ENCODE measurements at places on chromosomes 2 and 18.

DNA sequence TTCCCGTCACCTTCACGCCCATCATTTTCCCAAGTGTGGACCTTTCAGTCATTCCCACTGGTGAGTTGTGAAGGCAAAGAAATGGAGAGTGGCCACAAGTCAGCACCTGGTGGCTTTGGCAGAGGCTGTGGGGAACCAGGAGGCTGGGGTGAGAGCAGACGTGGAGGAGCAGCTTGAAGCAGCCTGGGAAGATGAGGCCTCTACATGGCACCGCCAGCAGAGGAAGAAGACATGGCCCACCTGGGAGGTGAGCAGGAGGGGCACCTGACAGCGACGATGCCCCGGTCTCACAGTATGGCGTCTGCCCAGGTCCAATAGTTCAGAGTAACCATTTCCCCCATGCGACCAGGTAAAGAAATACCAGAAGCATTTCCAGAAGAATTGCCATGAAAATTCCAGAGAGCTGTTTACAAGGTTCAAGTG is 69.0 kb downstream of the TPO start:
- DNase-seq = no peak

DNA sequence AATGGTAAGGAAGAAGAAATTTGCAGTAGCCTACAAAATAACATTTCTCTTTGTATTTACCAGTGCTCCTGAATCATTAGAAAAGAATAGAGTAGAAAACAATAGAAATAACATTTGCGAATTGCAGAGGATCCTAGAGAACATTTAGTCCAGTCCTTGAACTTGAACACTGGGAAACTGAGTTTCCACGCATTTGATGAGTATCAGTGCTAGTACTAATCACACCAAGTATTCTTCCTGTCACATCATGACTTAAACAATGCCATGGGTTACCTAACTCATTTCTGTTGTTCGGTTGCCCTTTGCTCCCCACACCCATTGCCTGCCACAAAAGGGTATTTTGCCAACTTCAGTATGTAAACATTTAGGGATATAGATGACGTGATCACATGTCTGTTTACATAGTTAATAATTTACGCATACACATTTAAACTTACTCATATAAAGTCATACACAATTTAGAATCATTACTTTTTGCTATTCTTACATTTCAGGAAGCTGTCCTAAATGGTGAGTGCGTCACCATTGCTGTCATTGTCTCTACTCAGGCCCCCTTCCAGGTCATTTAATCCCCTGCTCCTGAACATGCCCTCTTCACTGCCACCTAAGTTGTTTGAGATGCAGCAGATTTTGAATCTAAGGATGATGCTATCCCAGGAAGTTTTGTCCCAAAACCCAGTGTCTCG is 42.3 kb downstream of the CRIM1 start:
- no peak for DNase-seq

DNA sequence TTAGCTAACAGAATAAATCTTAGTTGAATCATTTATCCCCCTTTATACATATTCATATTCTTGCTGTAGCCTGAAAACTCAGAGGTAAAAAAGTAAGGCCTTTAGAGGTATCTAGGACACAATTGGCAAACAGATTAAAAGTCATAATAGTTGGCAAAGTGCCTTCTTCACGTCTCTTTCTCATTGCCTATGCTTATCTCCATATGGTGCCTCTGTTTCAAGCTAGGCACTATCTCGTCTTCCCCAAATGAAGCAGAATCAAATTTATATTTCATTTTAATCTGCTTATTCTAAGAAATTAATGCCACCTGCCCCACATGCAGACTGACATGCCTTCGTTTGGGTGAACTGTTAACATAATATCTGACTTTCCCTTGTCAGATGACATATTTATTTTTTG is 245.4 kb downstream of the CDH2 start:
- DNase-seq = no peak

GRCh38 chr2:115606350-115606749 is 1163.9 kb downstream of the DPP10 start:
- DNase-seq = no peak

DNA sequence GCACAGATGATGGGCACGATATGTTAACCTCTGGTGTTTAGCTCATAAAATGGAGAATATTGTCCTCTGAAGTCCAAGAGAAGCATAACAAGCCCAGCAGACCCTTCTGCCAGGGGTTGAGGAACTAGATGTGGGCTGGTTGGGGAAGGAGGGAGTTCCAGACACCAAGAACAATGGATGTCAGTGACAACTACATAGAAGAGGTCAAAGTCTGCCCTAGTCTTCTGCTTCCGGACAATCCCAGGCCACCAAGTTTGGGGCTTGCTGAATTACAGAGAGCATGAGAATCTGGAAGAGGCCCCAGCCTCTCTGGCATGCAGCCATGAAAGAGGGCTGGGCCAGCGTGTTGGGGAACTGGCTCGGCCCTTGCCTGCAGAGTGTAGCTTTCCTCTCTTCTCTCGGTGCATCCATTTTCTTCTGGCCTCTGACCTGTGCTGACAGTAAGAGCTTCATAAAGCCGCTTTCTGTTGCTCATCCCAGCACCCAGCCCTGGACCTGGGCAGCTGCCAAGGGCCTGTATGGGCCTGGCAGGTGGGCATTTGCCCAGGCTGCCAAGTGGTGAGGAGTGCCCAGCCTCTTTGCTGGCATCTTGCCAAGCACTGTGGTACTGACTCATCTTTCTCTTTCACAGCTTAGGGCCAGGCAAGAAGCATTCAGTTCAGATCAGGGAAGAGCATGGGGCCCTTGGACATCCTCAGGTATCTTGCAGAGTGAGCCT is 14.6 kb upstream of the LAPTM4A start:
- no peak for DNase-seq

GRCh38 chr18:29862824-29863223 is 1179.7 kb downstream of the DSC3 start:
- no peak for DNase-seq

GRCh38 chr2:43522177-43522576 is 73.7 kb downstream of the THADA start:
- no peak for DNase-seq

- DNase-seq = no peak
Measured at GRCh38 chr18:34998661-34999060, 42.6 kb upstream of the MAPRE2 start.

DNA sequence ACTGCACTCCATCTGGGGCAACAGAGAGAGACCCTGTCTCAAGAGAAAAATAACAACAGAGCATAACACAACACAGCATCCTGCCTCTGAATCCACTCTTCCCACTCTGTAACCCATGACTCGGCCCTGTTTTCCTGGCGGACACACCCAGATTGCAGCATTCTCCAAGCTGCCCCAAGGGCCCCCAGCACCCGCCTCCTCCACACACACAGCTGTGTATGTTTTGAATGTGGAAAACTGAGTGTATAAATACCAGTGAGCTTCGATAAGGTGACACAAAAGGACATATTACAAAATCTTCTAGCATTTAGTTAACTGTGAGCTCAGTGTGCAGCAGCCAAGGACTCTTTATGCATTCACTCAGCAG is 13.0 kb downstream of the IMPA2 start:
- DNase-seq = no peak

- no peak for DNase-seq
Measured at GRCh38 chr2:214569419-214570035, 158.7 kb downstream of the VWC2L start.

DNA sequence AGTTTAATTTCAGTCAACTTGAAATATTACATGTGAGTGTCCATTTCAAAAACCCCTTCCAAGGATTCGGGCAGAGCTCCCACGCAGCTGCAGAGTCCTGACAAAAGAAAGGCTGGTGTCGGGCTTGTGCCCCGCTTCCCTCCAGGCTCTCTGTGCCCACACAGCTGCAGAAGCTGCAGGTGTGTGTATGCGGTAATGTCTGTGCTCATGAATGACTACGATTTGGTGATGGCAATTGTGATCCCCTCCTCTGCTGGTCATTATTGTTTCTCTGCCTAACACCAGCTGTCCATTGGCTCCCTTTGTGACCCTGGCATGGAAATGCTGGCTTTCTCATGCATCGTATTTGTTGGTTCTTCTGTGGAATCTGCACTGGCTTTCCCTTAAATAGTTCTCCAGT is 224.8 kb downstream of the NUP35 start:
- no peak for DNase-seq

- no peak for DNase-seq
Measured at GRCh38 chr2:64819361-64819760, 165.6 kb upstream of the SERTAD2 start.

GRCh38 chr2:98343285-98343684 is 3.0 kb upstream of the CNGA3 start:
- DNase-seq = no peak

- DNase-seq = no peak
Measured at GRCh38 chr2:37366773-37367172, 22.3 kb downstream of the QPCT start.

- DNase-seq = no peak
Measured at GRCh38 chr18:9849407-9850283, 36.1 kb upstream of the TXNDC2 start.

DNA sequence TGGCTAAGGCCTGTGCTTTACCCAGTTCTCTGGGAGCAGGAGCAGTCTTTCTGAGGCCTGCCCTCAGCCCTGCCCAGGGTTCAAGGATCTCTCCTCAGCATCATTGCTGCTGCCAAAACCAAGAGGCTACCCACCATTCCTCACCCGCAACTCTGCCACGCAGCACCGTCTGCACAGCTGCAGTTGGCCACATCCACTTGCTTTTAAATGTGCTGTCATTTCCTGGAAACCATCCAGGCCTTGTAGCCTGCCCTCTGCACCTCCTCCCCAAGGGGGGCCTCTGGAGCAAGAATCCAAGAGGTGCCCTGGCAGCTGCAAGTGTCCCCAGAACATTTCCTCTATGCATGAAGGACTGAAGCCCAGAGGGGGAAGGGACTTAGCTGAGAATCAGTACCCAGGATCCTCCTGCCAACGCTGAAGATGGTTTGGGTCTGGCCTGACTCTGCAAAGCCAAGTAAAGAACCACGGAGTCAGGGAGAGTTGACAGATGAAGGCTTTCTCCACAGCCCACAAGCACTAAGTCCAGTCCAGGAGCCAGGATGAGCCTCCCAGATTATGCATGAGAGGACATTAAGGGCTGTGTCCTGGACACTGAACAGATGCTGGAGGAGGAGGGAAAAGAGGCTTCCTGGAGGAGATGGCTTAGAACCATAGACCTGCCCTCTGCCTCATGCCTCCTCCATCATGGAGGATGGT is 14.9 kb downstream of the EMX1 start:
- no peak for DNase-seq

DNA sequence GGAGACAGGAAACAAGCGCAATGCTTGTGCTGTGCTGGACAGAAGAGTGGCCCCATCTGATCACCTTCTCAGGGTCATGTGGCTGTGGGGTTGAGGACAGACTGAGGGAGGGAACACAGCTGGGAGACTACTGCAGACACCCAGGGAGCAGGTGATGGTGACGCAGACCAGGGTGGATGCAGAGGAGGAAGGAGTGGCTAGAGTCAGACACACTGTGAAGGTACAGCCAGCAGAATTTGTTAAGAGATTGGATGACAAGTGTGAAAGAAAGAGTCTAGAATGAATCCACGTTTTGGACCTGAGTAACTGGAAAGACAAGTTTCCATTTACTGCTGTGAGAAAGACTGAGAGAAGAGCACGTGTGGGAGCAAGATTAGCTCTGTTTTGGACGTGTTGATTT is 15.9 kb upstream of the POMC start:
- DNase-seq = no peak

DNA sequence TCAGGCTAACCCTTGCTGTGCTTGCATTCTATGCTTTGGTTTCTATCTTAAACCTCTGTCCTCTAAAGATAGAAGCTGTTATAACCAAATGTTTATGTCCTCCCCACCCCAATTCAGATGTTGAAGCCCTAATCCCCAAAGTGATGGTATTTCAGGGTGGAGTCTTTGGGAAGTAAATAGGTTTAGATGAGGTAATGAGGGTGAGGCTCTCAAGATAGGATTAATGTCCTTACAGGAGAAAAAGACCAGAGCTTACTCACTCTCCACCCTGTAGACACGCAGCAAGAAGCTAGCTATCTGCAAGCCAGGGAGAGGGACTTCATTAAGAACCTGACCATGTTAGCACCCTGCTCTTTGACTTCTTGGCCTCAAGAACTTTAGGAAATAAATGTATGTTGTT is 362.5 kb downstream of the ERBB4 start:
- no peak for DNase-seq

- no peak for DNase-seq
Measured at GRCh38 chr18:49584394-49584793, 22.5 kb downstream of the LIPG start.

Measured in T-helper 9 cell (primary cell).